Activated CD4-positive, alpha-beta T cell treated with anti-CD3 and anti-CD28 coated beads, Interleukin-10, Interleukin-2, amounts not matched to agents 100 ng/mL and 50 ng/mL, durations not matched to agents 16 hours and 8 hours (primary cell): ENCODE measurements at places on chromosomes 11 and 22.

- no peak for DNase-seq
Observed at GRCh38 chr22:49392841-49393510, 434.7 kb downstream of the BRD1 start.

- no peak for DNase-seq
Observed at GRCh38 chr11:3380706-3381545, 2.0 kb upstream of the ZNF195 start.

- no peak for DNase-seq
Observed at GRCh38 chr11:33443684-33444083, 186.5 kb downstream of the HIPK3 start.

DNA sequence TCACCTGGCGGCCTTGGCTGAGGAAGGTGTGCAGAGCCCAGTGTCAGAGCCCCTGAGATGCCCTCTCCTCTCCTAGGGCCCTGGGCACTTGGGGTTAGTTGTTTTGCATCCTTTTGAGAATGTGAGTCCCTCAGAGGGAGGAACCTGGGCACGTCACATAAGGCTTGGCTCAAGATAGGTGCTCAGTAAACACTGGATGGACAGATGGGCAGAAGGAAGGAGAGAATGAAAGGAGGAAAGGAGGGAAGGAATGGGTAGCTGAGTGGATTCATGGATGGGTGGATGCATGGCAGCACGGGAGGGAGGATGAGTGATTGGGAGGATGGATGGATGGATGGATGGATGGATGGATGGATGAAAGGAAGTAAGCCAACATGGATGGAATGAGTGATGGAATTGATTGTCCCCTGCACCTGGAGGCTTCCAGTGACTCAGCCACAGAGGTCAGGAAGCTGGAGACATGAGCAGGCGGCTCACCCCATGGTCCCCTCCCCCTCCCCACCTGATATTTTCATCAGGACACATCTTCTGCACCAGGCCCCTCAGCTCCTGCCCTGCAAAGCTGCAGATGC lies 62.2 kb downstream of the IGLL1 start:
- DNase-seq: no peak

- no peak for DNase-seq
Observed at GRCh38 chr11:93432247-93432646, 101.7 kb downstream of the DEUP1 start.

- DNase-seq: peak; percentile 48
Observed at GRCh38 chr11:130070109-130070845, 583 bp downstream of the APLP2 start.

- no peak for DNase-seq
Observed at GRCh38 chr11:6248248-6248647, 9.4 kb downstream of the CNGA4 start.

DNA sequence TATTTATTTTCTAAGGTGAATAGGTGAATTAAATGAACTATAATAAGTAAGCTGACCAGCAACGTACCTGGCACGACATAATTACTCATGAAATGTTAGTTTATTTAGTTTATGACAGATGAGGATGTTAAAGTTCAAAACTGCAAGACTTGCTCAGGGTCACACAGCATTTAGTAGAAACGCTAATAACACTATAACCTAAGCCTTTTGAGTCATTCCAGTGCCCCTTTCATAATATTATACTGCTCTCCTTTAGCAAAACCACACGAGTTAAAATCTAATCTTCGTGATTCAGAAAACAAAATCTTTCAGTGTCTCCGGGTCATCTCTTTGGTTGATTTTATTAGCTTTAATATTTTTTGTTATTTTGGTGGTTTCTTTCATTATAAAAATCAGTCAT lies 39.6 kb downstream of the BTBD10 start:
- DNase-seq: no peak

DNA sequence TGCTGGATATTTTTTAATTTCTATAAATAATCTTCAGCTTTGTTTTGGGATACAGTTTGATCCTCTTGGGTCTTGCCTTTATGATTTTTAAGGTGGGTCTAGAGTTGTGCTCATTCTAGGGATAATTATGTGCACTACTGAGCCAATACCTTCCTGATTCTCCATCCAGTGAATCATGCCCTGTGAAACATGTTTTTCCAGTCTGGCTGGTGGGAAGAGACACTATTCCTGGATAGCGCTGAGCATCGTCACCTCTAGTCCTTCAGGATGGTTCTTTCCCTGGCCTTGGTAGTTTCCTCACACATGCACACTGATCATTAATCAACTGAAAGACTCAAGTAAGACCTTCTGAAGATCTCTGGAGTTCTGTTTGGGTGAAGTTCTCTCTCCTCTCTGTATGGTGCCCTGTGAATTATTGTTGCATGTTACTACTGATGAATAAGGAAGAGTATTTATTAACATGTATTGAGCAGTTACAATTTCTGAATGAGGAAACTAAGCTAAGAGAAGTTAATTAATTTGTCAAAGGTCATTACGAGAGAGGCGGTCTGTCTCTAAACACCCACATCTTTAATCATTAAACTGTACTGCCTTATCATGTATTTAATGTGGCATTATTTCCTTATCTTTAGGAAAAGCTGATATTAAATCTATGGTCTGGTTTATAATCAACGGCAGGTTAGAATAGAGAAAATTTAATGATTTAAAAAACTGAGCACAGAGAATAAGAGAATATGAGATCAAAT lies 39.1 kb upstream of the LIPT2 start:
- DNase-seq: no peak

DNA sequence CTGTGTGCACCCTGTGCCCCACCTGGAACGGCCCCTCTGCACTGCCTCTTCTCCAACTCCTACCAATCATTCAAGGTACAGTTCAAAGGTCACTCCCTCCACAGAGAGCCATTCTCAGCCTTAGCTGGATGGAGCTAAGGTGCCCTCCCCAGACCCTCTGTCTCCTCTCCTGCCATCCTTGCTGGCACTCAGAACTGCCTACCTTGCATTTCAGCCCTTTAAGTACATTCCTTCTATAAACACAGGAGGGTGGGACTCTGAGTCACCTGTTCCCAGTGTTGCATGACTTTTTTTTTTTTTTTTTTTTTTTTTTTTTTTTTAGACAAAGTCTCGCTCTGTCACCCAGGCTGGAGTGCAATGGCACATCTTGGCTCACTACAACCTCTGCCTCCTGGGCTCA lies 8.6 kb downstream of the TTLL1 start:
- no peak for DNase-seq

DNA sequence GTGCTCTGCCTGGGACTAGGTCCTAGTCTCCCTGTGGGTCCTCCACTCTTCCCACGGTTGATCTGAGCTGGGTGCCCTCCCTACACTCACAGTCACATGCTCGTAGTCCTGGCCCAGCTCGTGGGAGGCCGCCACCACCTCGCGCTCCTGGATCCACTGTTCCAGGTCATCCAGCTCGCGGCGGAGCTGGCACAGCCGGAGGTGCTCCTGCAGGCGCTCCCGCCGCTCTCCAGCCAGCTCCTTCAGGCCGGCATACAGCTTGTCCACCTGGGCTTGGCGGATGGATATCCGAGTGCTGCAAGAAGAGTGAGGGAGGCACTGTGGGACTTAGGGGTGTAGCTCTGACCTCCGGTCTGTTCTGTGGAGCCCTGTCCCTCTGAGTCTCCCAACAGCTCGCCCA lies 14.8 kb upstream of the RBM4B start:
- DNase-seq: no peak

DNA sequence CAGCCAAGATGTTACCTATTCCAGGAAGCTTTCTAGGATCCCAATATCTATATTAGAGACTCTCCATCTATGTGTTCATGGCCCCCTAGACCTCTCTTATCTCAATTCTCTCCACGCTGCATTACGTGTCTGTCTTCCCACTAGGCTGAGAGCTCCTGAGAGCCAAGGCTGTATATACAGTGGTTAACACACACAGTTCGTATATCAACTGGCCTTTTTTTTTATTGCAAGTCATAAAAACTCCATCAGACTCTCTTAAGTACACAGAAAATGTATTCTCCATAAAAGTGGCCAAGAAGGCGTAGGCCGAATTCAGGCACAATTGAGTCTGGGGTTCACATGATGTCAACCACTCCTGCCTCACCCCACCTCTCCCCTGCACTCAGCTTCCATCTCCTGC lies 115.9 kb downstream of the TRIM29 start:
- DNase-seq: no peak

DNA sequence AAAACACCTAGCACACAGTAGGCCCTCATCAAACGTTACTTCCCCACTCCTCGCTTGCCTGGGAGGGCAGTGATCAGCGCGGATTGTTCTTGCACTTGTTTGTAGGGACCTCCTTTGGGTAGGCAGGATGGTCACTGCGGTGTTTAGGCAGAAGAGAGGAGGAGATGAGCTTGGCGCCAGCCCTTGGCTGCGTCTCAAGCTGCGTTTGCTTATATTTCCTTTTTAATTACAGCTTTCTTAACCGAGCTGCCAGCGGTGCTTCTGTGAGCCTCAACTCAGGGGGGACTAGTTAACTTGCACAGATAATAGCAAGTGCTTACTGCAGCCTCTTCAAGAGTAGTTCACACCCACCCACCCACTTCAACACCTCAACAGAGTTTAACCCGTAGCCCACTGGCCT lies 15.1 kb downstream of the IFT27 start:
- DNase-seq: no peak

DNA sequence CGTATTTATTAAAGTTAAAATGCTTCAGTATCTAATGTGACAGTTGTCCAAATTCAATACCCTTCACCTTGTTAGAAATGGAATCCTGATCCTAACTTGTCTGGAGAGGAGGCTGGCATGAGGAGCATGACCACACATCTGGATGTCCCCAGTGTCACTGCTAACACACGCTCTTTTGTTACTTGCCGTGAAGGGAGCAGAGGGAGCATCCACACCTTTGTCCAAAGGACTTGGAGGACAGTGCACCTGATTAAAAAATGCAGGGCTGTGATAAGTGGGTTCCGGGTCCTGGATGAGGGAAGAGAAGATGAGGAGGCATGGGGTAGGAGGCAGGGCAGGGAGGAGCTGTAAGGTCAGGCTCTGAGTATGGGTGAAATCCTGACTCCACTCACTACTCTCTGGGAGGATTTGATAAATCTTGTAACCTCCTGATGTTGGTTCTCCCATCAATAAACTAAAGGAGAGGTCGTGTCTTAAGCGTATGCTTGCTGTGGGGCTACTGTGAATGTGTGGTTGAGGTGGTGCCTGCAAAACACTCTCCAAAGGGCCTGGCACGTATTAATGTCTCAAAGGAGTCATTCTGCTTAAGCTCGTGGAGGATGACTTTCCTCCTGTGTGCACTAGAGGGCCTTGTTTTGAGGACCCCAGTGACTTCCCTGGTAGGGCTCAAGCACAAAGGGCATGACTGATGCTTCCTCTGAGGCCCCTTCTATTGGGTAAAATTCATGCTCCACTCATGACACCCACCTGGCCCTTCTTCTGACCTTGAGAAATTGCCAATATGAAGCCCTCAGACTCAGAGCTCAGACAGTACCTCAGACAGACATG lies 16.8 kb upstream of the IGLL5 start:
- DNase-seq: no peak

DNA sequence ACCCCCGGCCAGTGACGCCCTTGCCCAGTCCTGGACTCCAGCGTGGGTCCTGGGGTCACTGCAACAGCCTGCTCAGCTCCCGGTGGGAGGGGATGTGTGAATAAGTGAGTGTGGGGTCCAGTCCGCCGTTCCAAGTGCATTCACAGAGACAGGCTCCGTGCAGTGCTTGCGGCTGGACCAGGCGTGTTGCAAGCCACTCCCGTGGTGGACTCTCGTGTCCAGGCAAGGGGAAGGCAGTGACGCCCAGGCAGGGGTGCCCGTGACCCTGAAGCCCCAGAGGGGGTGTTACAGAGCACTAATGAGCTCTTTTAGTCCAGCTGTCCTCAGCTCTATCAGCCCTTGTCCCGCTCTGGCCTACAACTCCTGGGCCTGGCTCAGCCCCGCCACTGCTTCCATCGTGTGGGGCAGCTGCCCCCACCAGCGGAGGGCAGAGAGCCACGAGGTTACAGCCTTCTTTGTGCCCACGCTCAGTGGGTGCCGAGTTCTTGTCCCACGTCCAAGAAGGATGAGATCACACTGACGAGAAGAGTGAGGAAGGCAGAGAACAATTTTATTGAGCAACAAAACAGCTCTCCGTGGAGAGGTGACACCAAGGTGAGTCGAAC lies 1807.5 kb downstream of the LRRC4C start:
- no peak for DNase-seq

DNA sequence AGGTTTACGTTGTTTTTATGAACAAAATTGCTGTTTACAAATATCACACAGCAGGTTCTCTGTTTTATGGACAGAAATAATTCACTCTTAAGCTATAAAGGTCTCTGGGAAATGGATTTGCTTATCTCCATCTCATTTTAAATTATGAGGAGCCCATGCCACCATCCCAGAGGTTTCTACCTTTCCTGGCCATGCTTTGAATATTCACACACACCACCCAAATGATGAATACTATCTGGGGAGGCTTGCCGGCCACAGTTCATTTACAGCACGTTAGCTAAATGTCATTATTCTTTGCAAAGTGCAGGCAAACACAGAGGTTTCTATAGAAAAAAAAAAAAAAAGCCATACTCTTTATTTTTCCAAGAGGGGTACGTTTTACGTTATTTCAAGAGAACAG lies 1446.7 kb downstream of the FAM181B start:
- DNase-seq: no peak

GRCh38 chr11:28834877-28835276 lies 726.7 kb downstream of the METTL15 start:
- DNase-seq: no peak

DNA sequence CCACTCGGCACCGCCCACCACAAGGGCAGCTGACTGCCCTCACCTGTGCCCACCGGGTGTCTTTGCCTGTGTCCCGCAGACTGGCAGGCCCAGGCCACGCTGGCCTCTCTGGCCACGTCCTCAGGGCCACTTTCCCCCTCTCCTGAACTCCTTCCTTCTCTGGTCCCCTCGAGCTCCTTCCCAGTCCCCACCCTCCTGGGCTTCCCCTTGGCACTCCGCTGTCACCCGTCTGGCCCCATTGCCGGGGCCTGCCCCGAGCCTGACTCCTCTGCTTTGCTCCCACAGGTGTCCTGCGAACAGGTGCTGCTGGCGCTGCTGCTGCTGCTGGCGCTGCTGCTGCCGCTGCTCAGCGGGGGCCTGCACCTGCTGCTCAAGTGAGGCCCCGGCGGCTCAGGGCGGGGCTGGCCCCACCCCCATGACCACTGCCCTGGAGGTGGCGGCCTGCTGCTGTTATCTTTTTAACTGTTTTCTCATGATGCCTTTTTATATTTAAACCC lies 14.2 kb downstream of the MCAT start:
- DNase-seq: no peak

- no peak for DNase-seq
Observed at GRCh38 chr22:50640857-50641647, 13.1 kb upstream of the ARSA start.

- DNase-seq: no peak
Observed at GRCh38 chr11:11407065-11407762, 54.2 kb upstream of the CSNK2A3 start.

- DNase-seq: peak; percentile 88
Observed at GRCh38 chr11:14544611-14545010, 24.4 kb upstream of the PSMA1 start.

DNA sequence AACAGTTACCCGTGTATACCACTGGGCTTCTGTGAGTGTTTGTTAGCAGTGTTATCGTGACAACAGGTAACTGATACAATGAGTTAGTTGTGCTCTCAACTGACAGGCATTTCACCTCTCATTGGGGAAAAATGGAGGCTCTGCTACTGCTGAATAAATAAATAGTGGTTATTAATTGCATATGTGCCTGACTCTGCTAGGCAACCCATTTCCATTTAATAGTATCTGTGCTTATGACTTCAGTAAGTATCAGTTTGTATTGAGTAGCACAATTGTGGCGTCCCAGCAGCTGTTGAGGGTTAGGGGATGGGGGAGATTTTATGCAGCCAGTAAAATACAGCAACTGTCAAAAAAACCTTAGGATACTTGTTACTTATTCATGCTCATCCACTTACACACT lies 123.4 kb upstream of the SEZ6L start:
- DNase-seq: no peak

- no peak for DNase-seq
Observed at GRCh38 chr22:28978158-28978557, 83.5 kb downstream of the C22orf31 start.
